ENCODE measurements at places on chromosomes 11 and 22.

DNA sequence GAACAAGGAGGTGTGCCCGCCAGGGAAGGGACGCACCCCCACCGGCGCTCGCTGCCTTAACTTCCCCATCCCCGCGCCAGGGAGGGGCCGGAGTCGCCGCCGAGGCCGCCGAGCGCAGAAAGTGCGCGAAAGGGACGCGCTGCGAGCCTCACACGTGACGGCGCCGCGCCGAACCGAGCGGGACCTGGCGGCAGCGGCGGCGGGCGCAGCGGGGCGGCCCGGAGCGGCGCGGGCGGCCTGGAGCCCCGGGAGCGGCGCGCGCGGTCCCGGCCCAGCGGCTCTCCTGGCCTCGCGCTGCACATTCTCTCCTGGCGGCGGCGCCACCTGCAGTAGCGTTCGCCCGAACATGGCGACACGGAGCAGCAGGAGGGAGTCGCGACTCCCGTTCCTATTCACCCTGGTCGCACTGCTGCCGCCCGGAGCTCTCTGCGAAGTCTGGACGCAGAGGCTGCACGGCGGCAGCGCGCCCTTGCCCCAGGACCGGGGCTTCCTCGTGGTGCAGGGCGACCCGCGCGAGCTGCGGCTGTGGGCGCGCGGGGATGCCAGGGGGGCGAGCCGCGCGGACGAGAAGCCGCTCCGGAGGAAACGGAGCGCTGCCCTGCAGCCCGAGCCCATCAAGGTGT lies at the start of gene SORL1:
TSS of gene SORL1 (plus strand) at position 329 of the 623 bp plus-strand sequence. CDS start at position 347, 18 bp downstream.
- H3K4me1 ChIP-seq: peaks cover 88% of the 10 kb centered on the region
- H3K27me3 ChIP-seq: no peaks in the 10 kb centered on the region
- peak within 1 kb of the TSS; percentile 95 for H3K27ac ChIP-seq

DNA sequence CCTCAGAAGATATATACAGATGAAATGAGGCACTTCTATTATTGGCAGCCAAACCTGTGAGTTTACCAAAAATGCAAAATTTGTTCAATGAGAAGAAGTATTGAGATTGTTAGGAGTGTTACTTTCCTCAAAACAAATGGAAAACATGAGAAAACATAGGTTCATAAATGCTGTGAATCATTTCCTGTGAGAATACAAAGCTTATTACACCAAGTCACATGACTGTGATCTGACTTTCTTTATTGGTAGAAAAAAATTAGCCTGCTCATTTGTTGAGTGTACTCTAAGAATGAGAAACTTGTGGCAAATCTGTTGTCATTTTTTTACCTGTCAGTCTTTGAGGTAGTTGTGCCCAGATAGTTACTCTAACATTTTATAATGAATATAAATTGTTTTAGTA lies 215.1 kb downstream of the TMEM135 start:
- no peaks in the 10 kb centered on the region for H3K27me3 ChIP-seq
- H3K36me3 ChIP-seq: no peaks in the 10 kb centered on the region
- H3K27ac ChIP-seq: peak overlapping the region; percentile 77
- H3K4me1 ChIP-seq: peaks cover 34% of the 10 kb centered on the region
- no peak for DNase-seq

DNA sequence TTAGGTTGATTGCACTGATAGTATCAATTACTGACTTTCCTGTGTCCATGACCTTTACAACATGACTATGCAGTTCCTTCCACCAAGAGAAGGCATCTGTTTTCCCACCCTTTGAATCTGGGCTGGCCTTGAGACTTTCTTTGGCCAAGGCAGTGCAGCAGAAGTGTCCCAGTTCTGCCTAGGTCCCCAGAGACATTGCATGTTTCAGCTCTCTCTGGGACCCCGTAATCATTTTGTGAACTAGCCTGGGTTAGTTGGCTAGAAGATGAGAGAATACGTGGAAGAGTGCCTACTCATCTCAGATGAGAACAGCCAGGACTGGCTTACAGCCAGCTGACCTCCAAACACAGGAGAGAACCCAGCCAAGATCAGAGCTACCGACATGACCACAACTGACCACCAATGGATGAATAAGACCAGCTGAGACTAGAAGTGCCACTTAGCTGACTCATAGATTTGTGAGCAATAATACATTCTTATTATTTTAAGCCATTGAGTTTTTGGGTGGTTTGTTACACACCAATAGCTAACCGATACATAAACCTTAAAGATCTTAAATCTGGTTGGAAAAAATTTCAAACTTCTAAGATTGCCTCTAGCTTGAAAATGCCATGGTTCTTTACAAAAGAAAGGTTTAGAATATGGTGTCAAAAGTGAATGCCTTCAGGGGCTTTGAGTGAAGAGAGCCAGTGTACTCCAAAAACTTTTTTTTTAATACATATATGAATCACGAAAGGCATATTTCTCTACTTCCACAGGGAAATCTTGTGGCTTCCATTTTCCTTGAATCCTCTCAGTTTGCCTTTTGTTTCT lies 145.2 kb downstream of the FBXO7 start:
- H3K36me3 ChIP-seq: no peaks in the 10 kb centered on the region
- DNase-seq: no peak
- peaks cover 4% of the 10 kb centered on the region for H3K27me3 ChIP-seq
- H3K4me1 ChIP-seq: no peaks in the 10 kb centered on the region

DNA sequence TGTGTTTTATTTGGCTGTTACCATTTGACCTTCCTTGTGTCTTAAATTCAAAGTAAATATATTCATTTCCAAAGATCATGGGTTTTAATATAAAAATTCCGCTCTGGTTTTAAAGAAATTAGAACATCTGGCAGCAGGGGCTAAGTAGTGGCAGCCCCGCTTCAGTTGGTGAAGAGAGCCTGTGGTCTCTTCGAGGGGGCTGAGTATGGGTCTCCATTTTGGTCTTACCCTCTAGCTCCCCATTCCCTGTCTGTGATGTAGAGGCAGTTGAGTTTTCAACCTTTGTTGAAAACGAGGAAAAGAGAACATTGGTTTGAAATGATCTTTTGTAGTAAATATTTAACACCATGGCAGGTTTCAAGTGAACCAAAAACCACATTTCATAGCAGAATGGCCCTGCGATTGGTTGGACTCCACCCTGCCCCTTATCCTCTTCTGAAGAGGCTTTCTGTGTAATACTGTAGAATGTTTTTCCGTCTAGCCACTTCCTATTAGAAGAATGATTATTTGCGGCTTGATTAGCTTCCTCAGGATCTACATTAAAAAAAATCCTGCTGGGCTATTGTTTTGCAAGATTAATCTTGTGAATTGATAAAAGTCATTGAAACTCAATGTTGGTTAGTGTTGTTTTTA lies 17.7 kb downstream of the APLP2 start:
- H3K27ac ChIP-seq: no peak overlapping the region
- H3K36me3 ChIP-seq: no peaks in the 10 kb centered on the region
- no peak overlapping the region for H3K4me3 ChIP-seq
- H3K27me3 ChIP-seq: no peaks in the 10 kb centered on the region
- H3K4me1 ChIP-seq: peaks cover 4% of the 10 kb centered on the region

DNA sequence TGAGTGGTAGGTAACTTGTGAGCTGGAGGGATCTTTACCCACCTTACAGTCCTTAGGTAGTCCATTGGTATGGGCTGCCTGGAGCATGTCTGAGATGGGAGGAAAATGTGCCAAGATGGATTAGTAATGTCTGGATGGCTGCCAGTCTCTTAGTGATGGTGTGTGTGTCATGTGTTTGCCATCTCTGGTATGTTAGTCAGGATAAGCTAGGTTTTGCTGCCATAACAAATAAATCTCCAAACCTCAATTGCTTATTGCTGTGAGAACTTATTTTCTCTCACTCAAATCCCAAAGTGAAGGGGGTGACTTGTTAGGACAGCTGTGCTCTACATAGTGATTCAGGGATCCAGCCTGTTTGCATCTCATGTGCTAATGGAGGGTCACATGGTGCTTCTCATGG lies 40.9 kb upstream of the MYEOV start:
- no peak for DNase-seq
- H3K4me1 ChIP-seq: peaks cover 9% of the 10 kb centered on the region
- peaks cover 5% of the 10 kb centered on the region for H3K36me3 ChIP-seq
- no peak overlapping the region for H3K4me3 ChIP-seq
- H3K27ac ChIP-seq: no peak overlapping the region
- peaks cover 27% of the 10 kb centered on the region for H3K27me3 ChIP-seq

- H3K4me3 ChIP-seq: no peak overlapping the region
- H3K27ac ChIP-seq: no peak overlapping the region
- no peaks in the 10 kb centered on the region for H3K36me3 ChIP-seq
- DNase-seq: no peak
- no peaks in the 10 kb centered on the region for H3K27me3 ChIP-seq
- H3K4me1 ChIP-seq: no peaks in the 10 kb centered on the region
Observed at GRCh38 chr11:87423161-87423560, 385.4 kb downstream of the TMEM135 start.

DNA sequence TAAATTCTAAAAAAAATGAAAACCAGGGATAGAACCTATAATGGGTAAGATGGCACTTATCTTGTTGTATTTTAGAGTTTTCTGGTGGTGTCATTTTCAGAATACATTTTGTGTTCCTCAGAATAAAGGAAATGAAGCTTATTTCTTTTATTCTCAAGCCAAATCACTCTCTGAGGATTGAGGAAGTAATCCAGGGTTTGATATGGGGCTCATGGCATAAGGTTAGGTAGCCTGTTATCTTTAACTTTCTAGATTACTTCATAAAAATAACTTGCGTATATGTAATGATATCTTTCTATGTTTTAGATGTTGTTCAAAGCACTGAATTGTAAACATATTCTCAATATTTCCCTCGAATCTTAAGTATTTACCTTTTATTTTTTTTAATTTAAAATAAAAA lies 33.5 kb downstream of the PDE3B start:
- H3K27me3 ChIP-seq: no peaks in the 10 kb centered on the region
- no peak overlapping the region for H3K4me3 ChIP-seq
- no peak for DNase-seq

DNA sequence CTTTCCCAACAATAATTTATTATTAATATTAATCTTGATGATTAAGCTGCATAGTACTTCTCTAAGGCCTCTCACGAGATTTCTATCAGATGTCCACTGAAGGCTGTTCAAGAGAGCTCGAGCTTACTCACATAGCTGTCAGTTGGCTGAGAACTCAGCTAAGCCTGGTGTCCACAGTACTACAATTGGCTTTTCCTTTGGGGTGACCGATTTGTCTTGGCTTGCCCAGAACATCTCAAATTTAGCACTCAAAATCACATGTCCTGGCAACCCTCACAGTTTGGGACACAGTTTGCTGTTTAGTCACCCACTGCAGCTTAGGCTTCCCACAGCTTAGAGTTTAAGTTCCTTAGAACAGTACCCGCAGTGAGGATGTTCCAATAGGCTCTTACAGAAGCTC lies 96.5 kb downstream of the LUZP2 start:
- no peak overlapping the region for H3K4me3 ChIP-seq
- DNase-seq: no peak

GRCh38 chr11:119854521-119854920 lies 125.5 kb upstream of the NECTIN1 start:
- H3K36me3 ChIP-seq: no peaks in the 10 kb centered on the region
- no peaks in the 10 kb centered on the region for H3K4me1 ChIP-seq
- peaks cover 31% of the 10 kb centered on the region for H3K27me3 ChIP-seq
- H3K4me3 ChIP-seq: no peak overlapping the region

- H3K27ac ChIP-seq: no peak overlapping the region
- no peak for DNase-seq
- peaks cover 21% of the 10 kb centered on the region for H3K4me1 ChIP-seq
- peaks cover 3% of the 10 kb centered on the region for H3K36me3 ChIP-seq
- H3K4me3 ChIP-seq: peak overlapping the region; percentile 36
Observed at GRCh38 chr11:65777821-65778361, 2.9 kb downstream of the AP5B1 start.

DNA sequence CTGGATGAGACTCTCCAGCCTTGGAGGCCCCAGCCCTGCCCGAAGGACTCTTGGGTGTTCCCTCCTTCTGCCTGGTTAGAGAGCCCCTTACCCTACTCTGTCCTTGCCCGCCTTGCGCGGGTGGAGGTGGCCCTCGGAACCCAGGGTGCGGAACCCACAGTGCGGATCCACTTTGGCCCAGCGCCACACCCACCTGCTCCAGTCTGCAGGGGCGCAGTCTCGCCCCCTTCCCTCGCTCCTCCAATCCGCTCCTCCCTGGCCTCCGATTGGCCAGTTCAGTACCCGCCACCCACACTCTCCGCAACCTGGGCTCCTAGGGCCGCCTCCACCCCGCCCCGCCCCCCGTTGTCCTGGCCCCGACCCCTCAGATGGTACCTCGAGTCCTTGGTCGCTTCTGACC lies 2.4 kb downstream of the CAPN1 start:
- no peaks in the 10 kb centered on the region for H3K27me3 ChIP-seq
- peaks cover 2% of the 10 kb centered on the region for H3K36me3 ChIP-seq
- H3K4me1 ChIP-seq: peaks cover 7% of the 10 kb centered on the region
- H3K4me3 ChIP-seq: no peak overlapping the region
- no peak overlapping the region for H3K27ac ChIP-seq

DNA sequence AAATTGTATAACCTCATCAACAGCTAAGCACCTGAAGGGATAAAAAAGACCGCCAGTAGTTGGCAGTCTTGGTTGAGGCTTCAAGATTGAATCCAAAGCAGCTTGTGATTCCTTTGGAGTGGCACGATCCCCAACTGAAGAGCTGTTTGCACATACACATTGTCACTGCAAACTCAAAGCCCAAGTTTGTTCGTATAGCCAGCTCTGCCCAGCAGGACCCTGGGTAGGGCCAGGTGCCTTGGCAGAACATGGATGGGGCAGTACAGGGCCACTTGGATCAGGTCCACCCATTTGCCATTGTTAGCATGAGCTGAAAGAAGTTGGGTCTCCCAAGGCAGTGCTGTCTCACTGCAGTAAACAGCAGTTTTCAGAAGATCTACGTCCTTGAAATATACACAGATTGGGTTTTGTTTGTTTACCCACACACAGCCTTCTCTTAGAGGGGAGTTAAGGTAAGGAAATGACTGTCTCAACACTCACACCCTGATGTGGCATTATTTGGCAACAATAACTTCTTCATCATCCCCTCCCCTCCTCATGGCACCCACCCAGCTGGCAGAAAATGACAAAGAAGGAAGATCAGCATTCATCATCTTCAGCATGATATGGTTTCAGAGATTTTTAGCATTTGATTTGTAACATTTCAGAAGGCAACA lies 132.9 kb downstream of the COMMD9 start:
- H3K27ac ChIP-seq: no peak overlapping the region
- H3K27me3 ChIP-seq: peaks cover 30% of the 10 kb centered on the region
- no peak overlapping the region for H3K4me3 ChIP-seq
- no peak for DNase-seq
- no peaks in the 10 kb centered on the region for H3K4me1 ChIP-seq
- H3K36me3 ChIP-seq: no peaks in the 10 kb centered on the region

GRCh38 chr11:62539238-62539925 lies 7.2 kb downstream of the AHNAK start:
- H3K4me1 ChIP-seq: peaks cover 56% of the 10 kb centered on the region
- peak; percentile 76 for DNase-seq
- H3K27ac ChIP-seq: no peak overlapping the region
- H3K36me3 ChIP-seq: peaks cover 5% of the 10 kb centered on the region
- H3K27me3 ChIP-seq: no peaks in the 10 kb centered on the region

DNA sequence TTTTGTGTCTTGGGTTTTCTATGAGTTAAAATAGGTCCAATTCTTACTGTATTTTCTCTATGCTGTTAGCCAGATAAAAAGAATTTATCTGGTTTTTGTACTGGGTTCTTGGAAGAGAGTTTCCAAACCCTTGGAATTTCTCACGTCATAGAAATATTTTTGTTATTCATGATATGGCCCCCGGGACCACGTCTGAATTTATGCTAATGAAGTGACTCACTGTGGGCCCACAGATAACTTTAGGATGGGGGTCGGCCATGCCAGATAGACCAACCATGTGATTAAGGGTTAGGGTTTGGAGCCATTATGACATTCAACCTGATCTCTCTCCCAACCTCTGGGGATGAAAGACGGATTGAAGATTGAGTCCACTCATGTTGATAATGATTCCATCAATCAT lies 35.6 kb upstream of the DDI1 start:
- H3K27me3 ChIP-seq: no peaks in the 10 kb centered on the region
- no peaks in the 10 kb centered on the region for H3K4me1 ChIP-seq
- H3K4me3 ChIP-seq: no peak overlapping the region
- H3K36me3 ChIP-seq: no peaks in the 10 kb centered on the region
- DNase-seq: no peak

Data from activated T-cell treated with anti-CD3 and anti-CD28 coated beads, Interleukin-2, amount 50 U/mL, for 72 hours (primary cell).